ENCODE measurements at places on chromosomes 13 and 19.

DNA sequence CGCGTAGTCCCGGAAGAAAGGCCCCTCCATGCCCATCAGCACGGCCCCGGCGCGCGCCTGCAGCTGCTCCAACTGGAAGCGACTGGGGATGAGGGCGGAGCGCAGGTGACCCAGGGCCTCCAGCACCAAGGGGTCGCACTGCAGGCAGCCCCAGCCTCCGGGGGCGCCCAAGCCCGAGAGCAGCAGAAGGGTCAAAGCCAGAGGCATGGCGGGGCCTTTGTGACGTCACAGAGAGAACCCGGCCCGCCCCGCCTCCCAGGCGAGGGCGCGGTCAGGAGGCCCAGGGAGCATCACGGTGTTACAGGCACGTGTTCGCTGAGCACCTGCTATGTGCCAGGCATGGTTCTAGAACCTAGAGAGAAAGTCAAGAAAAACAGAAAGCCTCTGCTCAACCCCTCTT lies at the start of gene IZUMO2:
Gene IZUMO2 (minus strand): TSS at position 294 of the 400 bp plus-strand sequence. CDS start 87 bp downstream, at position 207.
- no peak for DNase-seq

- no peak for DNase-seq
Measured at GRCh38 chr13:50366488-50367174, 351.4 kb downstream of the KCNRG start.

GRCh38 chr19:16367261-16367683 lies 42.6 kb downstream of the KLF2 start:
- DNase-seq: no peak

GRCh38 chr13:33879118-33879517 lies 61.2 kb downstream of the RFC3 start:
- no peak for DNase-seq
